ENCODE measurements at places on chromosomes 3 and 15.

GRCh38 chr3:69830147-69830546 is 90.9 kb downstream of the MITF start:
- DNase-seq, result no peak

GRCh38 chr3:55296030-55296429 is 191.1 kb downstream of the WNT5A start:
- no peak for DNase-seq

- no peak for DNase-seq
These were observed 39.6 kb downstream of the KLF13 start for GRCh38 chr15:31366169-31366734.

- no peak for DNase-seq
These were observed 18.8 kb downstream of the PLA2G4F start for GRCh38 chr15:42137461-42138261.

- peak; percentile 37 for DNase-seq
These were observed 22.6 kb upstream of the LYSMD4 start for GRCh38 chr15:99755692-99756409.

- DNase-seq, result peak; percentile 34
These were observed 439.9 kb upstream of the RBMS3 start for GRCh38 chr3:28840976-28841376.

GRCh38 chr3:156106721-156107373 is 13.5 kb upstream of the KCNAB1 start:
- DNase-seq, result no peak

- no peak for DNase-seq
These were observed 10.5 kb downstream of the LTF start for GRCh38 chr3:46454209-46454595.

GRCh38 chr3:62110443-62111225 is 262.7 kb downstream of the FEZF2 start:
- no peak for DNase-seq

- no peak for DNase-seq
These were observed 249.6 kb downstream of the MBNL1 start for GRCh38 chr3:152518346-152518745.

DNA sequence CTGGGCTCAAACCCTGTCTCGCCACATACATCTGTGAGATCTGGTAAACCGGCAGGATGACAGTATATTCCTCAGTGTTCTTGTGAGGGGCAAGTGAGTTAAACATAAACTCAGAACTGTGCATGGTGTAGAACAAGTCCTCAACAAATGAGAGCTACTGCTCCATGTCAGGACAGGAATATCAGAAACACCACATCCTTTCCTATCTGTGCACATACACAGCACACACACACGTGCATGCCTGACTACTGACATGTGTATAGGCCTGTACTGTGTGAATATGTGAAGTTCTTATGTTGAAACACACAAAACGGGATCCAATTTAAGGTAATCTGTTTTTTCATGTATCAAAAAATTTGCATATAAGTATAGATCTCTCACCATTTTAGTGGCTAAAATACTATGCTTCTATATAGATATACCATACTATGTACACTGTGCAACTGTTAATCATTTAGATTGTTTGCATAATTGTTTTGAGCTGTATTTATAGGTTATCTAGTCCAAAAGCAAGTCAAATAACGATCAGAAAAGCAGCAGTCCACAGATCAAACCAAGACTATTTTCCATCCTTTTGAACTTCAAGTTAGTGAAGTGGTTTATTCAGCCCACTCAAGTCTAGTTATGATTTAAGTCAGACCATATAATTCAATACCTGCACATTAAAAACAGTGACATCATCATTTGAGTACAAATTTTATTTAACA is 44.8 kb downstream of the CCR4 start:
- no peak for DNase-seq

DNA sequence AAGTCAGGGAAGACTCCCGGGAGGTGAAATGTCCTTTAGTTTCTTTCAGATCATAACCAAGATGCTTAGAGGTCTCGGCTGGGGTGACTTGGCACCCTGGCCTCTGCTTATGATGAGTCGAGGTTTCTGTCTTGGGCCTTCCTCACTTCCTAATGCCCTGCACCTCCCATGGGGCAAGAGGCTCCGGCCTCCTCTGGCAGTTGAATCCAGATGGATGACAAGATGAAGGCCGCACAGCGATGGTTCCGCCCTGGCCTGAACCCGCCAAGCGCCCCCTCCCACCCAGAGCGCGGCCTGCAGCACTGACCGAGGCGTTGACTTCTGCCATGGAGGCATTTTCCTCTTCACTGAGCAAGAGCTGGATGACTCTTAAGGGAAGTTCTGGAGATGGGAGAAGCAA is 31.3 kb downstream of the MUC20 start:
- no peak for DNase-seq

DNA sequence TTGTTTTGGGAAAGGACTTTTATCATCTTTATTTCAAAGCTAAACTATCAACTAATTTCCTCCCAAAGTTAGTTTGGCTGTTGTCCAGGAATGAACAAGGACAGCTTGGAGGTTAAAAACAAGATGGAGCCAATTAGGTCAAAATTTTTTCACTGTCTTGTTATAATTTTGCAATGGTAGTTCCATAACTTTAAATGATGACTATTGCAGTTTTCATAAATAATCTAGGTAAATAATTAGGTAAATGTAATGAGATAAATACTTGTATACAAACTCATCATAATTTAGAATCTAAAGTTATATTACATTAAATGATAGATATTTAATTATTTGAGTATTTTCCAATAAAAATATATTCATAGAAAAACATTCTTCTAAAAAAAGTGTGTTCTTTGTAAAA is 68.3 kb upstream of the DAZL start:
- no peak for DNase-seq

- DNase-seq, result peak; percentile 91
These were observed 3.7 kb downstream of the BMF start for GRCh38 chr15:40104865-40105516.

DNA sequence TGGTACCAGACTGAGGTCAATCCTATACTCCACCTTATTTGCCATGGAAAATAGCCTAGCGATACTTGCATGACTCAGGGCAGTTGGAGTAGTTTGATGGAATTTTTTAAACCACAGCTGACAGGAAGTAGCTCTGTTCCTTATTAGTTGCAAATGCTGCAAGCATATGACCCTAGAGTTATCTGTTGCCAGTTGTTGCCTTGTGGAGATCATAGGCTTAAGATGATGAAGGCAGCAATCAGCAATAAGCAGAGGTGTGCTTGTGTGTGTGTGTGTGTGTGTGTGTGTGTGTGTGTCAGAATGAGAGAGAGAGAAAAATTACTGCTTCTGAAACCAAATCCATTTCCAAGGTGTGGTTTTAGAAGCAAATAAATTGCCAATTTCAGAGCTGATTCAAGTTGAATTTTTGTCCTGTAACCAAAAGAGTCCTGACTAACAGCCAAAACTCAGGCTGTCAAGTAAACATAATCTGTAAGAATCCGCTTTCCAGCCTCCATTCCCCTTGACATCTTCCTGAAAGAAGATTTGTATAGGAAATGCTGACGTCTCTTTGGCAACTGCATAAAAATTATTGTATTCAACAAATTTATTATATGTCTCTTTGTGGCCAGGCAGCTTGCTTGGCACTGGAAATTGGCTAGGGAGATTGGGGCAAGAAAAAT is 141.2 kb downstream of the SERPINI1 start:
- no peak for DNase-seq

Data from stimulated activated CD4-positive, alpha-beta T cell treated with anti-CD3 and anti-CD28 coated beads, Interleukin-2, amount 100 ng/mL, for 24 hours (primary cell).